Activated naive CD8-positive, alpha-beta T cell treated with anti-CD3 and anti-CD28 coated beads for 36 hours (primary cell): ENCODE measurements at places on chromosomes 2 and 18.

- DNase-seq = no peak
Observed at GRCh38 chr2:141029428-141030078, 1101.3 kb downstream of the LRP1B start.

DNA sequence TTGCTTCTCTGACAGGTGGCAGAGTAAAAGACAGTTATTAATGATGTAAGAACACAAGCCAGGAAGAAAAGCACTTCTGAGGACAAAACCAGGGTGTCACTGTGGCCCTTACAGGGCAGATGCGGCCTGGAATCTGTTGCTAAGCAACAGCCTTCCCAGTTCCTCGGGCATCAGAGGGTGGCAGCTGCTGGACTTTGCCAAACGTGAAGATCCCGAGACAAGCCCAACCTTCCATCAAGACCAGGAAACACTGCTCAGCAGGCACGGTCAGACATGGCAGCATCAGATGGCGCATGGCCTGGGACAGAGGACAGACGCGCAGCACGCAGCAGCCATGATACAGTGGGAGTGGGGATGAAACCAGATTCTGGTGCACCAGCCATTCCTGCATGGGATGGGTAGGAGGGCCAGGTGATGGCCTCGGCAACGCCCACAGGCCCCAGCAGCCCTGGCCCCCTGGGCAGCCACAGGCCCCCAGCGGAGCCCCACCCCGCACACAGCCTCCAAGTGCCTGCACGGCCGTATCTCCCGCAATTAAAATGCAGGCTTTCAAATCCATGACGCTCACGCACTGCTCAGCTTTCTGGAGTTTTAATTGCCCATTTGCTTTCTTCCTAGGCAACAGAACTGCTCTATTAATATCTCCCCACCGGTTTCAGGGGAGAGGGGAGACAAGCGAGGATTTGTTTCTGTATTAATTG lies 89.0 kb downstream of the EIPR1 start:
- no peak for DNase-seq

DNA sequence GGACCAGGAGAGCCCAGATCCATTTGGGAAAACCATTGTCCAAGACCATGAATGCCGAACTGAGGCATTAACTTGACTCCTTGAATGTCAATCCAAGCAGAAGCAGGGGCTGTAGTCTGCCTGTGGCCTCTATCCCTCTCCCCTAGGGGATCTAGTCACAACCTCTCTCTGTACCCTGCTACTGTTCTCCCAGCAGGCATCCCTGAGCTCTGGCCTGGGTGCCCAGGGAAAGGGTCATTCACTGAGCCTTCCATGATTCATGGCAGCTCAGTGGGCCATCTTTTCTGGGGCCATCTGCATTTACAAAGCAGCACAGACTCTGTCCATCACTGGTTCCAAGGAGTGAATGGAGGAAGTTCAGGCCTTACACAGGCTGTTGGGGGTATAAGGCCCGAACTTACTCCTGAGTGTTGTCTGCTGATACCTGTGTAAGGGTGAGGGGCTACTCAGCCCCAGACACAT lies 151.8 kb downstream of the ZFP36L2 start:
- no peak for DNase-seq

- DNase-seq = no peak
Observed at GRCh38 chr2:196338440-196338839, 167.1 kb upstream of the STK17B start.
